ENCODE measurements at places on chromosomes 4 and X.
A peak's percentile ranks its signal among the peaks of the same experiment; 100 is the strongest.

DNA sequence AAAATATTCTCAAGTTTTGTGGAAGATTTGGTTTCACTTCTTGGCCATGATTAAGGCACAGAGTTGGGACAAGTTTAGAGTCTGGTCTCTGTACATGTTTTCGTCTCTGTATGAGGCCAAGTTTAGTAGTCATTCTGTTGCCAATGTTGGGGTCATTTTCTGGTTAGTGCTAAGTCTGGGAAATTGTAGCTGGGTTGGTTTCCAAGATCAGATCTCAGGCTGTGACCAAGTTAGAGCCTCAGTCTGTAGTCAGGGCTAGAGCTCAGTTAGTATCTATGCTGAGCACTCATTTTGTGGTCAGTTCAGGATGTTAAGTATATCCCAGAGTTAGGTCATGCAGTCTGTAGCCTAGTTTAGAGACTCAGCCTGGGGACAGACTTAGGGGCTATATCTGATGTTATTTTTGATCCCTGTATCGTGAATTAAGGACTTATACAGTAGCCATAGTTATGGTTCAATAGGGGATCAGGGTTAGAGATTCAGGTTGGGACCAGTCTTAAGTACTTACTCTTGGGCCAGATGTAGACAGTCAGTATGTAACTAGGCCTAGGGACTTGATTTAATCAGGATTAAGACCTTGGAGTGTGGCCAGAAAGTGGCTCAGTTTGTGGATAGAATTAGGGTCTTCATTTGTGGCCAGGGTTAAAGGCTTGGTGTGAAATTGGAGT, 6.6 kb upstream of the ENOX2 start:
- no peak overlapping the region for H3K4me3 ChIP-seq
- no peaks in the 10 kb centered on the region for H3K4me1 ChIP-seq
- no peaks in the 10 kb centered on the region for H3K27me3 ChIP-seq
- DNase-seq: no peak
- no peaks in the 10 kb centered on the region for H3K36me3 ChIP-seq

GRCh38 chr4:28481565-28481964, 1620.9 kb downstream of the STIM2 start:
- no peak overlapping the region for H3K27ac ChIP-seq
- no peaks in the 10 kb centered on the region for H3K27me3 ChIP-seq
- no peaks in the 10 kb centered on the region for H3K4me1 ChIP-seq

DNA sequence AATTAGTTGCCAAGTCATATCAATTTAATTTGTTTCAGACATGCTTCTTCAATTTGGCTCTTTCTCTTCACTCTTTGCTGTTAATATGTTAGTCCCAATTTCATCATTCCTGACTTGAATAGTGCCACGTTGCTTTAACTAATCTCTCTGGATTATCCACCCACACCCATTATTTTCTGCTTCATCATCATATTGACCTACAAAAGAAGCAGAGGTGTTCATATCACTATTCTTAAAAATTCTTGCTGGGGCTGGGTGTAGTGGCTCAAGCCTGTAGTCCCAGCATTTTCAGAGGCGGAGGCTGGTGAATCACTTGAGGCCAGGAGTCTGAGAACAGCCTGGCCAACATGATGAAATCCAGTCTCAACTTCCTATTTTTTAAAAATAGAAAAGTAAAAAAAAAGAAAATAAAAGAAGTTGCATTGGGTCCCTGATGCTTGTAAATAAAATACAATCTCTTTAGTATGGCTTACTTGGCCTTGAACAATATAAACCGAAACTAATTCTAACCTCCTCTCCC, 65.7 kb upstream of the KCNIP4 start:
- no peaks in the 10 kb centered on the region for H3K4me1 ChIP-seq
- no peaks in the 10 kb centered on the region for H3K36me3 ChIP-seq
- no peak overlapping the region for H3K4me3 ChIP-seq

DNA sequence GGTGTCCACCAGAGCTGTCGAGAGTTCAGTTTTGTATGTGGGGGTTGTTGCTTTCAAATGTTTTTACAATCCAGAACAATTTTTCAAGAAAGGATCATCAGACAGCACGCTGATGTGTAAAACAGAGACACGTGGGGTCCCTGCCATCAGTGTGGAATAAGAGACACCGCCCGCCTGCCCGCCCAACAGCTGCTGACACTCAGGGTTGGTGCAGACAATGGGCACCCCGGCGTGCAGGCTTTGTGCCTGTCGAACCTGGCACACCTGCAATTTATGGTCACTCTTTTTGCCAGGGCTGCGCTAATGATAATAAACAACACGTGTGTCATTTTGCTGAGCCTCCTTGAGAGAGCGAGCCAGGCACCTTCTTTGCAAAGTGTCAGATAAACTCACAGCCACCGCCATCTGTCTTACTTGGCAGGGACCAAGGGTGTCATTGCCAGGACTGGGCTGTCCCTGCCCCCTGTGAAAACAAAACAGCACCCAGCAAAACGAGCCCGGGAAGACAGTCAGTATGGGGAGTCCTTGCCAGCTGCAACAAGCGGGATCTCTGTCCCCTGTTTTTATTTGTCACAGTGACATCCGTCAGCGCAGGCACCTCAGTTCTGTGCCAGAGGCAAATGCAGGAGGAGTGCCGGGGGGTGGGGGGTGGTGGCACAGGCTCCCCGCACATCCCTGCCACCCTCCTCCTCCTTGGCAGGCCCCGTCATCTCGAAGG, 69.1 kb downstream of the PSAPL1 start:
- no peak overlapping the region for H3K27ac ChIP-seq
- peaks cover 24% of the 10 kb centered on the region for H3K27me3 ChIP-seq
- no peaks in the 10 kb centered on the region for H3K4me1 ChIP-seq
- DNase-seq: no peak

DNA sequence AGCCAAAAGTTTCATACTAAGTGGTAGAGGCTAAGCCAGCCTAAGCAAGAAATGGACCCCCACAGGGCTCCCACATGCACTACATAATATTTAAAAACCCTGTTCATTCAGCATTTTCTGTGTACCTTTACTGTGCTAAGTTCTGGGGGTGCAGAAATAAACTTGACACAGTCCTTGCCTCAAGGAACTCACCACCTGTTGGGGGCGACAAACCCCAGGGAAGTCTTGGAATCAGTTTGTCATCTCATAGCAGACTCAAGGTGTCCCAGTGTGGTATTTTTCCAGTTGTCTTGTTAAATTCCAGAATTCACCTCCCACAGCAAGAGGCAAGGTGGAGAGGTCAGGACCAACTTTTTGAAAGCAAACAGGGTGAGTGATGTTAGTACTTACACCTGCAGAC, 43.1 kb downstream of the ATG4A start:
- no peaks in the 10 kb centered on the region for H3K27me3 ChIP-seq
- no peak for DNase-seq
- H3K4me1 ChIP-seq: no peaks in the 10 kb centered on the region
- H3K27ac ChIP-seq: no peak overlapping the region
- no peak overlapping the region for H3K4me3 ChIP-seq

GRCh38 chrX:154735695-154736393, 15.0 kb downstream of the GAB3 start:
- no peak for DNase-seq
- H3K36me3 ChIP-seq: peaks cover 11% of the 10 kb centered on the region
- peak overlapping the region; percentile 91 for H3K27ac ChIP-seq

- peak; percentile 60 for DNase-seq
- H3K27ac ChIP-seq: no peak overlapping the region
- H3K27me3 ChIP-seq: no peaks in the 10 kb centered on the region
- H3K36me3 ChIP-seq: no peaks in the 10 kb centered on the region
These were observed 34.5 kb upstream of the CYBB start for GRCh38 chrX:37745354-37745753.

DNA sequence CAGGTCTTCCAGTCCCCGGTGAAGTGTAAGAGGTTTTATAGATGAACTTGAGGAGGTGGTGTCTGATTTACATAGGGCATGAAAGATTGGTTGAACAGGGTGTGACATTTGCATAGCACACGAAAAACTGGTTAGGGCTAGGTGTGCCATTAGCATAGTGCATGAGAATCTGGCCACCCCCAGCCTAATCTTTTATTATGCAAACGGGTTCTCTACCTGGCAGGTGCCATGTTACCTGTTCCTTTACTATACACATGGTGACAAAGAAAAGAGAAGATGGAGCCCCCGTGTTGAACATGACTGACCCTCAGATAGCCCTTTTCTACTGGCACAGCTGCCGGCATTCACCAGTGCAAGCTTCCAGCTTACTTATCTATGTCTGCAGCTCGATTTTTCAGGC, 71.0 kb downstream of the UCHL1 start:
- no peak overlapping the region for H3K4me3 ChIP-seq
- DNase-seq: no peak
- H3K4me1 ChIP-seq: no peaks in the 10 kb centered on the region
- H3K27ac ChIP-seq: no peak overlapping the region
- no peaks in the 10 kb centered on the region for H3K27me3 ChIP-seq

GRCh38 chr4:112751447-112751846, 114.5 kb downstream of the LARP7 start:
- H3K4me1 ChIP-seq: no peaks in the 10 kb centered on the region
- no peak overlapping the region for H3K4me3 ChIP-seq
- no peak overlapping the region for H3K27ac ChIP-seq
- peaks cover 13% of the 10 kb centered on the region for H3K27me3 ChIP-seq
- DNase-seq: no peak

DNA sequence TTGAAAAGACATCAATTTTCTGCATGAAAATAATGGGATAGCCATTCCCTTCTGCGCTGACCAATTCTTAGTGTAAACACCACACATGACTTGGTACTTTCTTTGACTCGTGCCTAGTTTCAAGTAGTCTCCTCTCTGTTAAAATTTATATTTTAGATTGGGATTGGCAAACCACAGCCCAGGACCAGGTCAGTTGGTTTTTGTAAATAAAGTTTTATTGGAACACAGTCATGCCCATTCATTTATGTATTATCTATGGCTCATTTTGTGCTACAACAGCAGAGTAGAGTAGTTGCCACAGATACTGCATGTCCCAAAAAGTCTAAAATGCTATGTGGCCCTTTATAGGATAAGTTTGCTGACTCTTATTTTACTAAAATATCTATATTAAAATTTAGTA, 46.7 kb downstream of the BMX start:
- no peak overlapping the region for H3K27ac ChIP-seq
- peaks cover 17% of the 10 kb centered on the region for H3K27me3 ChIP-seq
- no peaks in the 10 kb centered on the region for H3K36me3 ChIP-seq
- no peak overlapping the region for H3K4me3 ChIP-seq
- no peaks in the 10 kb centered on the region for H3K4me1 ChIP-seq

DNA sequence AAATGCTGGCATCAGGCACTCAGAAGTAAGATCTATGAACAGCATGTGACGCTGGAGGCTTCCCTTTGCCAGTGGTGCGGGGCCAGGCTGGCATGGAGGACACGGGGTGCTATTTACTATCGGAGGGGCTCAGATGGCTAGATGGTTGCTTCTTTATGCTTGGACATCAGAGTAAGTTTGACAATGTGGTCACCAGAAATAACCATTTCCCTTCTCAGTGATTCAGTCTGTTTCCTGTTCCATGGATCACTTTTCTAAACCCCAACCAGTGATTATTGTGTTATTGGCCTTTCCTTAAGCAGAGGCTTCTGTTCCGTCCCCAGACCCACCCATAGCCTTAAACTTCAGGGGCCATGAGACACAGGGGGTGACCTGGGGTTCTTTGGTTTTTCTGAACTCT, 55.4 kb upstream of the DHX15 start:
- DNase-seq: no peak
- H3K27ac ChIP-seq: no peak overlapping the region
- H3K27me3 ChIP-seq: peaks cover 32% of the 10 kb centered on the region
- H3K4me3 ChIP-seq: no peak overlapping the region

DNA sequence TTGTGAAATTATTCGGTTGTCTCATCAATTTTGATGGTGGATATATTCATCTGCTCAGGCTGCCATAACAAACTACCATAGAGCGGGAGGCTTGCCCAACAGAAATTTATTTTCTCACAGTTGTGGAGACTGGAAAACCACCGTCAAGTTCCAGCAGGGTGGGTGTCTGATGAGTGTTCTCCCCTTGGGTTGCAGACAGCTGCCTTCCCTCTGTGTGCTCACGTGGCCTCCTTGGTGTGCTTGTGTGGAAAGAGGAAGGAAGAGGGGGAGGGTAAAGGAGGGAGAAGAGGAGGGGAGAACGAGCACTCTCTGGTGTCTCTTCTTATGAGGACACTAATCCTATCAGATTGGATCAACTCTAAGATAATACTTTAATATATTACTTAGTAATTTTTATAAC, 123.8 kb upstream of the TEX13D start:
- peaks cover 20% of the 10 kb centered on the region for H3K4me1 ChIP-seq
- H3K36me3 ChIP-seq: no peaks in the 10 kb centered on the region
- no peak overlapping the region for H3K27ac ChIP-seq

GRCh38 chr4:76430519-76431388, 4.3 kb upstream of the SHROOM3 start:
- H3K27ac ChIP-seq: no peak overlapping the region
- no peaks in the 10 kb centered on the region for H3K4me1 ChIP-seq
- DNase-seq: no peak
- H3K27me3 ChIP-seq: peaks cover 27% of the 10 kb centered on the region
- no peaks in the 10 kb centered on the region for H3K36me3 ChIP-seq
- no peak overlapping the region for H3K4me3 ChIP-seq

GRCh38 chr4:109809655-109810054, 5.9 kb upstream of the GAR1 start:
- H3K4me3 ChIP-seq: no peak overlapping the region
- no peak overlapping the region for H3K27ac ChIP-seq
- peaks cover 21% of the 10 kb centered on the region for H3K27me3 ChIP-seq
- no peaks in the 10 kb centered on the region for H3K36me3 ChIP-seq
- no peak for DNase-seq
- peaks cover 3% of the 10 kb centered on the region for H3K4me1 ChIP-seq

DNA sequence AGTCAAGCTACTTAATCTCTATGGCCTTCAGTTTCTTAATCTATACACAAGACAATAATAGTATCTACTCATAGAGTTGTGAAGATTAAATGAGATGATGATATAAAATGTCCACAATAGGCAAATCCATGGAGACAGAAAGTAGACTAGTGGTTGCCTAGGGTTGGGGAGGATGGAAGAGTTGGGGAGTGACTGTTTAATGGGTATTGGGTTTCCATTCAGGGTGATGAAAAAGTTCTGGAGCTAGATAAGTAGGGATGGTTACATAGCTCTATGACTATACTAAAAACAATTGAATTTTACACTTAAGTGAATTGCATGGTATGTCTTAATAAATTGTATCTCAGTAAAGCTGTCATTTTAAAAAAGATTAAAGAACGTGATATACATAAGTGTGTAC, 35.7 kb downstream of the BCORL1 start:
- DNase-seq: no peak
- H3K27me3 ChIP-seq: no peaks in the 10 kb centered on the region

- H3K36me3 ChIP-seq: peaks cover 1% of the 10 kb centered on the region
- no peaks in the 10 kb centered on the region for H3K4me1 ChIP-seq
- H3K27me3 ChIP-seq: no peaks in the 10 kb centered on the region
- no peak for DNase-seq
These were observed 14.4 kb upstream of the SOD3 start for GRCh38 chr4:24780936-24781495.
